ENCODE measurements at places on chromosomes 2 and 18. TPM values are rescaled to one million over a fixed set of nuclear protein-coding genes. Genes with fewer than 3 reads are reported as not detected.

DNA sequence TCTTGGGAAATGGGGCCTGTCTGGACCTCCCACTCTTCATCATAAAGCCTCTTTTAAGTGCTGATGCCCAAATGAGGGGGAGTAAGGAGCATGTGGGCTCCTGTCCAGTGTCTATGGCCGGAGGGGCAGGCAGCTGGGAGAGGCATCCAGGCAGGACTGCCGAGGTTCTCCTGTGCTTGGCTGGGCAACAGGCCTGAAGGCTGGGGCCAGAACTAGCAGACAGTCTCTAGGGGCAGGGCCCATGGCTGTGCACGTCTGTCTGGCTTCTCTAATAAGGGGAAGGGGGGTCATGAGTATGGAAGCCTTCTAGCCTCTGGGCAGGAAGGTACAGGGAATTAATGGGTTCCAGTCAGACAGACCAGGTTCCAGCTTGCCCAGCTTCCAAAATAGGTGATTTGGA, 128.6 kb downstream of the SMAD2 start:
- no peaks in the 10 kb centered on the region for H3K36me3 ChIP-seq
- H3K27ac ChIP-seq = no peak overlapping the region
- H3K4me3 ChIP-seq = no peak overlapping the region
- no peak for DNase-seq
- H3K27me3 ChIP-seq = peaks cover 4% of the 10 kb centered on the region
- no peaks in the 10 kb centered on the region for H3K4me1 ChIP-seq

DNA sequence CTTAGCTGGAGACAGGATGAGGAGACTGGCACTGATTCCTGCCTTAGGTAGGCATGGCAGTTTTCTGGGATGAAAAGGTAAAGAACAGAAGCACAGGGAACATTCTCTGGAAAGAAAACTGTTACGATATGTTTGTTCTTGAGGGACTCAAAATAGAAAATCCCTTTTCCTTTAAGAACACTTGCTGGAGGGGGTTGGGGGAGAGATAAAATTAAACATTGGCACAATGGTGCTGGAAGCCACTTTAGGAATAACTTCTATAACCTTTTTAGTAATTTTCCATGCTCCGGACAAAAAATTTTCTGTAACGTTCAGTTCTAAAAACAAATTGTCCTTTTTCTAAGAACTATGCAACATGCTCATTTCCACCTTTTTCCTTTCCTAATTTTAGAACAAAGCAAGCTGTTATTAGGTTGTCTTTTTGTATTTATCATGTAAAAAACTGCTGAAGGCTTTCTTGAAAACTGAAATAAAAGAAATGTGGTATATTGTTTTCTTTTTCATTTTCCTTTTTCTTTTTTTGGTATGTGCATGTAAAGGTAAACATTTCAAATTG, 343.8 kb downstream of the EPHA4 start:
- H3K27me3 ChIP-seq = no peaks in the 10 kb centered on the region
- no peak overlapping the region for H3K4me3 ChIP-seq
- no peak for DNase-seq

- no peaks in the 10 kb centered on the region for H3K36me3 ChIP-seq
- DNase-seq = no peak
- no peak overlapping the region for H3K27ac ChIP-seq
- no peaks in the 10 kb centered on the region for H3K4me1 ChIP-seq
Observed at GRCh38 chr18:38362286-38362792, 796.7 kb upstream of the CELF4 start.

DNA sequence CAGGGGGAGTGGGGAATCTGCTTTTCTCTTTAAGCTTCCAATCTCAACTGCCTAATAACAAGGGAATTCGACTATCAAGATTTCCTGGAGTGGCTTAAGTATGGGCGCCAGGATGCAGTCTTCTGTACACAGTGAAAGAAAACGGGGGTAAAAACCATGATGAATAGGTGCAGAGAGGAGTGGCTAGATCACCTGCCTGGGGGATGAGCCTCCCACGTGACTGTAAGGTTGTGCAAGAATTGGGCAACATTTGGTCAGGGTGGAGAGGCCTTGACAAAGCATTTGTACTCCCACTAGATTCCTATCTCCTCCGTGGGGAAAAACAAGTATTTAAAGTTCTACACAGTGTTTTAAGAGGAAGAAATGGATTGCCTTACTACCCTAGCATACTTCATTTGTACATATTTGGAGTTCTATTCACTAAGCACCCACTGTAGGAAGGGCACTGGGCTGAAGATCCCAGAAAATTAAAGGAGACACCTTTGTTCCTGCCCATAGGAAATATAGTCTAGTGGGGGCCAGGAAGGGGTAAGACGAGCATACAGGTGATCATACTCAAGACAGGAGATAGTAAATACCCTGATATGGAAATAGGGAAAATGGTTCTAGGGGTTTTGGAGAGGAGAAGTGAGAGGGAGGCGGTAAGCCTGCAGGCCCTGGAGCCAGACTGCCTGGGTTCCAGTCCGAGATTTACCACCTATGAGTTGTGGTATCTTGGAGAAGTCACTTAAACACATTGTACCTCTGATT, 29.2 kb downstream of the EPAS1 start:
- H3K4me1 ChIP-seq = peaks cover 28% of the 10 kb centered on the region
- no peak overlapping the region for H3K27ac ChIP-seq
- no peak for DNase-seq
- no peaks in the 10 kb centered on the region for H3K27me3 ChIP-seq

- no peaks in the 10 kb centered on the region for H3K36me3 ChIP-seq
- no peak for DNase-seq
- H3K4me3 ChIP-seq = no peak overlapping the region
- no peak overlapping the region for H3K27ac ChIP-seq
Observed at GRCh38 chr18:8857806-8858205, 152.4 kb downstream of the MTCL1 start.

- no peak for DNase-seq
- H3K36me3 ChIP-seq = no peaks in the 10 kb centered on the region
- H3K4me3 ChIP-seq = no peak overlapping the region
Observed at GRCh38 chr2:227643990-227644551, 22.5 kb upstream of the SCYGR5 start.

- no peak overlapping the region for H3K27ac ChIP-seq
- peaks cover 4% of the 10 kb centered on the region for H3K4me1 ChIP-seq
- no peaks in the 10 kb centered on the region for H3K36me3 ChIP-seq
- DNase-seq = peak; percentile 54
- H3K4me3 ChIP-seq = no peak overlapping the region
Observed at GRCh38 chr18:73511771-73512503, 635.7 kb downstream of the FBXO15 start.

- no peaks in the 10 kb centered on the region for H3K36me3 ChIP-seq
- H3K4me1 ChIP-seq = peaks cover 10% of the 10 kb centered on the region
- H3K27ac ChIP-seq = no peak overlapping the region
- no peak for DNase-seq
- no peak overlapping the region for H3K4me3 ChIP-seq
Observed at GRCh38 chr2:8115456-8115855, 566.4 kb upstream of the ID2 start.

DNA sequence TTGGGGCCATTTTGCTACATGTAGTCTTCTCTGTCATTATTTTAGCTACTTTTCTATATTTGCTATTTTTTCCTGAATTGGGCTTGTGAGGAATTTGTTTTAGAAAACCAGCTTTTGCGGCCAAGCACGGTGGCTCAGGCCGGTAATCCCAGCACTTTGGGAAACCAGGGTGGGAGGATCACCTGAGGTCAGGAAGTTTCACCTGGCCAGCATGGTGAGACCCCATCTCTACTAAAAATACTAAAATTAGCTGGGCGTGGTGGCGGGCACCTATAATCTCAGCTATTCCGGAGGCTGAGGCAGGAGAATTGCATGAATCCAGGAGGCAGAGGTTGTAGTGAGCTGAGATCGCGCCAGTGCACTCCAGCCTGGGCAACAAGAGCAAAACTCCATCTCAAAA, 4.7 kb downstream of the SEPTIN2 start:
- H3K27ac ChIP-seq = no peak overlapping the region
- no peaks in the 10 kb centered on the region for H3K27me3 ChIP-seq

DNA sequence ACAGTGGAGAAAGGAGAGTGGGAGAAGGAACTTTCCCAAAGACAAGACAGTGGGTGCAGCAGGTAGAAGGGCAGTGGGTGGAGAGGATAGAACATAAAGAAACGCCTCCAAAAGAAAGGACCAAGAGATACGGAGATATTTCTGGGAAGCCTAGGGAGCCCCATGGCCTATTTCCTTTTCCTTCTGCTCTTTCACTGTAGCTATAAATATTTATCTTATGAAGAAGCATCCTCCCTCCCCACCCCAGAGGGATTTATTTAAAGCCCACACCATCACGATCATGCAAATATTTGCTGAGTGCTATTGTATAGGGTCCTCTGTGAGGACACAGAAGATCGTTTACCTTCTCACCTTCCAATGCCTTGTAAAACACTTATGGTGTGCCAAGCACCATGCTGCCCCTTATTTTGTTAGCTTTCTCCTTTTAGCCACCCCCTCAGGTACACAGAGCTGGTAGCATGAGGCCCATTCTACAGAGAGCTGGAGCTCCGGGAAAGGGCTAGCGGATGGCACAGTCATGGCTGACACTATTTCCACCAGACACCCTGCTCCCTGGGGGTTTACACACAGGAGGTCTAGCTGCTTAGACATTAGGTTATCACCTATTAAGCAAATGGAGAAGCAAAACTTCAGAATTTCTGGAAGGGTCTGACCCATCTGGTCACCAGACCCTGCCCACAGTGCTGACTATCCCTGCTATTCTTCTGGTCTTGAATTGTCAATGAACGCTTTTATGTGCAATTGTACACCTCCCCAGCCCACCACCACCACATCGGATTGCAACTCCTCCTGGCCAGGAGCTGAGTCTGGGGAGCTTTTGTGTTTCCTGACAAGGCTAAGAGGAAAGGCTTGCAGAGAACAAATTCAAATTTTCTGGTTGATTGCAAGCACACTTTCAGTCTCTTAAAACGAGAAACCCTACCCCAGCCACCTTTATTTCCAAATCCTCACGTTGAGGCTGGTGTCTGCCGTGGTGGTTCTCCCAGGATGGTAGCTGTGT, 91.8 kb upstream of the KLF7 start:
- no peak overlapping the region for H3K4me3 ChIP-seq
- H3K36me3 ChIP-seq = no peaks in the 10 kb centered on the region
- peaks cover 84% of the 10 kb centered on the region for H3K4me1 ChIP-seq
- H3K27ac ChIP-seq = peak overlapping the region; percentile 96
- peak; percentile 31 for DNase-seq

GRCh38 chr2:55618275-55619055, 1.0 kb upstream of the PPP4R3B start:
- H3K27me3 ChIP-seq = no peaks in the 10 kb centered on the region
- peak overlapping the region; percentile 94 for H3K27ac ChIP-seq
- H3K4me1 ChIP-seq = peaks cover 5% of the 10 kb centered on the region
- peak; percentile 41 for DNase-seq
- H3K4me3 ChIP-seq = peak overlapping the region; percentile 98
- H3K36me3 ChIP-seq = peaks cover 2% of the 10 kb centered on the region

GRCh38 chr2:113010088-113010487, 4.8 kb downstream of the IL36A start:
- H3K4me3 ChIP-seq = no peak overlapping the region
- no peaks in the 10 kb centered on the region for H3K36me3 ChIP-seq
- H3K4me1 ChIP-seq = no peaks in the 10 kb centered on the region
- H3K27ac ChIP-seq = no peak overlapping the region
- peaks cover 3% of the 10 kb centered on the region for H3K27me3 ChIP-seq

DNA sequence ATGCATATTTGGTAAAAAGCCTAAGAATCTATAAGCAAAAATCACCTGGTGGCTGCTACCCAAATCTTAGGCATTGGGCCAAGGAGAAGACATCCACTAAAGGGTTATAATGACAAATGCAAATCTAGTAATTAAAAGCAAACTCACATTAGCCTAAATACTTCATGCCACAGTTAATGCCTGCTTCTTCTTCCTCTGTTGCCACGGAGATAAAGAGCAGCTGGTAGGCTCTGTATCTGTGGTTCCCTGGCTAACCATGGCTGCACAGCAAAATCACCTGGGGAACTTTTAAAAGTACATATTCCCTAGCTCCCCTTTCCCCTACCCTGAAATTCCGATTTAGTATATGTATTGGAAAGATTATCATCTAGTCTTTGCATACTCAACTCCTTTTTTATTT, 114.3 kb downstream of the LNPK start:
- no peaks in the 10 kb centered on the region for H3K4me1 ChIP-seq
- H3K27ac ChIP-seq = no peak overlapping the region
- no peak for DNase-seq

DNA sequence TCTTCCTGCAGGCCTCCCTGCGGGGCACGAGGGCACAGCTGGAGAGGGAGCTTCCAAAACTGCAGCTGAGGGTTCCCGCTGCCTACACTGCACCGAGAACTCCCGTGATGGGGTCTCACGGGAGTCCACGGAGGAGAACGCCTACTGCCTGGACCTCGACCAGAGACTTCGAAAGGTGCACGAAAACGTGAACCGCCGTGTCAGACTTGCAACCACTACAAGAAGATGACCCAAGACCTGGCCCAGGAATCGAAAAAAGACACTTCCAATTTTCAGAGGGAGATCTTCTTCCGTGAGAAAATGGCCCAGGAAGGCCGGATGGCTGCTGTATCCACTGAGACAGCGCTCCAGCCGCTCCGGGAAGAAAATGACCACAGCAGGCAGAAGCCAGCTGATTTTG, 52.9 kb upstream of the TXNDC2 start:
- no peaks in the 10 kb centered on the region for H3K36me3 ChIP-seq
- no peak overlapping the region for H3K4me3 ChIP-seq
- DNase-seq = no peak
- no peak overlapping the region for H3K27ac ChIP-seq

DNA sequence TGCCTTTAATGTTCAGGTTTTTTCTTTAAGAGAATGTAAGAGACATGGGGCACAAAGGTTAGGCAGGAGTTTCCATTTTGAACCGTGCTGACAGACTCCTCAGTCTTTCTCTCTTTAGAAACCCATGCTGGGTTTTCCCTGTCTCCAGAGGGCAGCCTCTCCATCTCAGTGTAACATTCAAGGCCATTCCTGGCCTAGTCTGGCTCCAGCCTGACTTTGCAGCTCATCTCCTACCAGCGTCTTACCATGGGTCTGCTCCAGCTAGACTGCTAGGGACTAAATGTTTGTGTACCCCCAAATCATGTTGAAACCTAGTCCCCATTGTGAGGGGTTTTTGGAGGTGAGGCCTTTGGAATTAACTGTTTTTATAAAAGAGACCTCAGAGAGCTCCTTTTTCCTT, 9.8 kb upstream of the CLIP4 start:
- no peak overlapping the region for H3K27ac ChIP-seq
- no peaks in the 10 kb centered on the region for H3K36me3 ChIP-seq
- peaks cover 12% of the 10 kb centered on the region for H3K4me1 ChIP-seq
- no peak overlapping the region for H3K4me3 ChIP-seq
- DNase-seq = no peak
- no peaks in the 10 kb centered on the region for H3K27me3 ChIP-seq

DNA sequence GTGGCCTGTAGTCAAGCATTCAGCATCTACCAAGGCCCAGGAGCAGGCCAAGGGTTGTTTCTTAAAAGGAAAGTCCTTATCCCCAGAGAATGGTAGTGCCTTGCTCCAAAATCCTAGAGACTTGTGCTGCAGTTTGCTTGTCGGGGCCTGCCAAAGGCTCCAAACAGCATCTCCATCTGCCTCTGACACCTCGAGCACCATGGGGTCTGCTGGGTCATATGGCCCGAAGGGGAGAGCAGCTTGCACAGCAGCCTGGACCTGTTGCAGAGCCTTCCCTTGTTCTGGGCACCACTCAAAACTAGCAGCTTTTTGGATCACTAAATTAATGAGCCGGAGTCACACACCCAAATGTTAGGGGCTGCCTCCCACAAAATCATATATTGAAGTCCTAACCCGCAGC, 35.7 kb downstream of the GNAL start:
- H3K4me3 ChIP-seq = no peak overlapping the region
- peaks cover 16% of the 10 kb centered on the region for H3K27me3 ChIP-seq
- no peak overlapping the region for H3K27ac ChIP-seq
- no peaks in the 10 kb centered on the region for H3K4me1 ChIP-seq
- DNase-seq = no peak

Gene AQP12A
- not detected for total RNA-seq

Gene ABCA12
- total RNA-seq = 4.4 TPM

Gene OR6B3
- total RNA-seq = not detected

Gene SERPINB13
- not detected for total RNA-seq

Gene C2orf78
- total RNA-seq = not detected

Gene UGT1A9
- not detected for total RNA-seq
